ENCODE measurements at places on chromosomes 13 and 19. TPM values are rescaled to one million over a fixed set of nuclear protein-coding genes. Genes with fewer than 3 reads are reported as not detected.

The SHISA2 gene
- total RNA-seq: 8.5 TPM

The CPAMD8 gene
- total RNA-seq: 22.3 TPM

DNA sequence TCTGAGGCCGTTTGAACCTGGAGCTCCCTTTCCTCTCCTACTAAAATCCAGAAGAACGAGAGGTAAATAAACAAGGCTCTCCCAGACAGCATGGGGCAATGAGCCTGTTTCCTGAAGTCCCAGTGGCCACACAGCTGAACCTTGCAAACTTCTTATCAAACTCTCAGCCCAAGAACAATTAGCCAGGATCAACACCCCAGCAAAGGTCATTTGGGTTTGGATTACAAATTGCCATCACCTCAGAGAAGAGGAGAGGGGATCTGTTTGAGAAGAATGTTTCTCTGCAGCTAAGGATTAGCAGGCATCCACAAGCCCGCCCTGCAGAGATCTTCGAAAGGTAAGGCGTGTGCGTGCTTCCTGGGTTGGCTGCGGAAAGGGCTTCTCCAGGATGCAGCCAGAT, 201.9 kb upstream of the SOX1 start:
- no peak for DNase-seq

DNA sequence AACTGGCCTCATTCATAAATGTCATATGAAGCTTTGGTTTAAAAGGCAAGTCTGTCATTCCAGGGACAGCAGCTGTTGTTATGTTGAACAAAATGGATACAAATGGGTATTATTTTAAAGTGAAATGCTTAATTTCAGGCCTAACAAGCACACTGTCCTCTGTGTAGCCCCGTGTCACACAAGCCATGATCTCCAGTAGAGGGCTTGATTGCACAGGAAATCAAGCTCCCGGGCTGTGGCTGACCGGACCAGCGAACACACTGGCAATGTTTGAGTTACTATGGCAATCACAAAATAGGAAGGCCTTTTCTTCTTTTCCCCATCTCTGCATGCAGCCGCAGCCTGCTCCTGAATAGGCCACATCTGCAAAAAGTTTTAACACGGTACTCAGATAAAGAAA, 64.0 kb upstream of the GSX1 start:
- DNase-seq: no peak

DNA sequence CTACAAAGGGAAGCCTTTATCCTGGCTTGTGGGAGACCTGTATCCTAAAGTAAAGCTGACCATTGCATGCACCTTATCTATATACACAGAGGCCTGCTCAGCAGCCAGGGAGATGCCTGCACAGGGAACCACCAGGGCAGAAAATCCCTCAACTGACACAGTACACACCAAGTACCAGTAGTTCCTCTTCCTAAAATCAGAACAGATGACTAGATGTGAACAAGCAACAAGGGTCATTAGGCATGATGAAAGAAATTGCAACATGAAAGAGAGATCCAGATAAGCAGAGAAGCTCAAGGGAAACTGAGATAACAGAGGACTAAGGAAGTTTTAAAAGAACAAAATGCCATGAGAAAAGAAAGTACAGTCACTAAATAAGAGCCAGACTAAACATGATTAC, 39.7 kb upstream of the SLC7A9 start:
- DNase-seq: no peak

- DNase-seq: no peak
Observed at GRCh38 chr13:111491659-111492058, 171.2 kb downstream of the TEX29 start.
